A549 treated with dexamethasone at 1 μM for 4 hours (cell line): ENCODE measurements at places on chromosomes 7 and 10. TPM values are rescaled to one million over a fixed set of nuclear protein-coding genes. Genes with fewer than 3 reads are reported as not detected.

RALA gene
- total RNA-seq: 29.1 to 42.2 TPM (median 32.2 TPM) in 5 replicates

THSD7A gene
- total RNA-seq: 1.8 to 4.0 TPM (median 2.3 TPM) in 5 replicates

PRPS1L1 gene
- not detected in 5 replicates for total RNA-seq

HOXA2 gene
- 0.61 to 0.88 TPM (median 0.69 TPM) in 5 replicates for total RNA-seq

LIPK gene
- not detected in 5 replicates for total RNA-seq

NUP205 gene
- total RNA-seq: 44.6 to 53.0 TPM (median 50.2 TPM) in 5 replicates

PIK3AP1 gene
- total RNA-seq: 0.50 to 0.84 TPM (median 0.57 TPM) in 5 replicates

RHOBTB1 gene
- 17.4 to 20.4 TPM (median 18.6 TPM) in 5 replicates for total RNA-seq

ADCYAP1R1 gene
- total RNA-seq: 0.02 to 0.07 TPM (median 0.06 TPM) in 5 replicates

ABCB1 gene
- total RNA-seq: 0.08 to 0.46 TPM (median 0.12 TPM) in 4 of 5 replicates, not detected in the other
